ENCODE measurements at places on chromosomes 6 and 20.

DNA sequence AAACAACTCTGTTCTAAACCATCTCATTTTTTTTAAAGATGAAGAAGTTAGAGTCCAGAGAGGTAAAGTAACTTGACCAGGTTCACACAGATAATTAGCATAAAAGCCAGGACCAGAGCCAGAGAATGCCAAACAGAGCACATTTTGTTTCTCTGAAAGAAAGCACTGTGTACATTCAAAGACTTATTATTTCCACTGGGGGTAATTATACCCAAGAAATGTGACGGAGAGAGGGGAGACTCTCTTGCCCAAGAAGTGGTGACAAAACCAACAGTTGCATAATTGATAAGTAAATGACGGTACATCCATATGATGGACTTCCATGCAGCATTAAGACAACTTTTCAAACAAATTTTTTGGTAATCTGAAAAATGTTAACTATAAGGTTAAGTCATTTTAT lies 111.6 kb downstream of the RTN4IP1 start:
- DNase-seq: peak; percentile 43

GRCh38 chr6:160070427-160070826 lies 51.2 kb upstream of the SLC22A1 start:
- DNase-seq: no peak

DNA sequence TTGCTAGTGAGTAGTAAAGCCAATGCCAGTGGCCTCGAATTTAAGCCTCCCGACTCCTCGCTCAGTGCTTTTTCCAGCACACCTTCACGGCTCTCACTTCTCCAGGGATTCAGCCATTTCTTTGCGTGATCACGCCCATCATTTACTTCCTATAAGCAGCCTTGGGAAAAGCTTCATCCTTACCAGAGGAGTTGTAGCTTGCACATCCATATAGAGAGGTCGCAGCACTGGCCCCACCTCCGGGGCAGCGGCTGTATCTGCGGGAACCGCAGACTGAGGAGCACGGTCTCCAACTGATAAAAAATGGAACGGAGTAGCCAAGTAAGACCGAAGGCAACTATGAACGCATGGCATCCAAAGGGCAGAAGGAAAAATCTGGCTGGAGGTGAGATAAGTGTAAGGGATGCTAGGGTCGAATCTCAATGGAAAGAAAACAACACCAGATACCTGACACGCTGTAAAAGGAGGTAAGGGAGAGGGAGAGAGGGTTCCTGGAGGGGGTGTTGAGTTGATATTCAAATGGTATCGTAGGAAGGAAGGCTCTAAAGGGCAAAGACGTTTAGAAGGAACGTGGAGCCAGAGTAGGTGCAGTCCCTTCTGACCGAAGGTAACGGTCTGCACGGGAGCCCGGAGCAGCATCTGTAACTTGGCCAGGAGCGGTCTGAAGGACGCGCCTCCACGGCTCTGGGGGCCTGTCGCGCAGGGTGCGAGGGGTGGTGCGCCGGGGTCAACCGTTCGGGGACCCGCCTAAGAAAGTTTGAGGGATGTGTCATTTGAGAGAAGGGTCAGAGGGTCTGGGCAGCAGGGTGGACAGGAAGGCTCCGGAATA lies 640 bp downstream of the NFS1 start:
- DNase-seq: no peak

DNA sequence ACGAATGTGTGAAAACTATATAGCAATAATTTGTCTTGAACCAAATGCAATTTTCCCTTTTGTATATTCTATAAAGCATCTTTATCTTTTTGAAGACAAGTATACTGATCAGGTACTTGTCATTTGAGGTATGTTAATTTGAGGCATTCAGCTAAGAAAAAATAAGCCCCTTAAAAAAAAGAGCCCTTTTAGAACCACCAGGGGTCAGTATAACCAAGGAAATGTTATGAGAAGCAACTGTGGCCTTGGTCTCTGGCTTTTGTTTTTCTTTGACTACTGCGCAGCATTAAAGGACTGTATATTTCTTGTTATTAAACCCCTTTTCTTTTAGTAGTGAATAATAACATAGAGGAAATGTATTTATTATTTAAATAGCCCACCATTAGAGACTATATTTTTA lies 43.1 kb downstream of the CD109 start:
- DNase-seq: peak; percentile 68

DNA sequence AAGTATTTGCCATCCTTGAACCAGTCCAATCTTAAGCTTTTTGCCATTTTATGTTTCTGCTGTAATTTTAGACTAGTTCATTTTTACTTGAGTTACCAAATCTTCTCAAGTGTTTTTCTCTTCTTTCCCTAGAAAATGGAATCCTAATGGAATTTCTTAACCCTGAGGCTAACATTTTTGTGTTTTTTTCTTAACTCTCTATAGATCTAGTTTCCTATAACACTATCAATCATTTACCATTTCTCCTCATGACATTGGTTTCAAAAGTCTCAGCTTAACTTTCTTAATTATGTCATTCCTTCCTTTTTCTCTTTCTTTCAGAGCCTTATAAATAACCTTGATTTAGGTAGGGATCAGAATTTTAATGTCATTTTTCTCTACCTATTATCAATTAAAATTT lies 54.8 kb downstream of the SENP6 start:
- DNase-seq: no peak

DNA sequence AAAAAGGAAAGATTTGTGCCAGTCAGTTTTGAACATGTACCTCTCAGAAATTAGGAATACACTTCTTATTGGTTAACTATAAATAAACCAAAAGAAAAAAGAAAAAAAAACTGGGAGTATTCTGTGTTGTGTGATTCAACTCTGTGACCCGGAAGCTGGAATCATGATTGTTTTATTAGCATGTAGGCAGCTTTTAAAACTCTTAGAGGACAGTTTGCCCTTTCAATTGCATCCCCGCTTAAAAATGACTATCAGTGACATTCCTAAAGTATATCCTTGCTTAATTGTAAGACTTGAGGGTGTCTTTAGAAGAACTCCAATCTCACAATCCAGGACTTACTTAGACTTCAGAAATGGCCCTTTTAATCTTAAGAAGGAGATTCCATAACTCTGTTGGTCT lies 29.1 kb upstream of the TENT5A start:
- no peak for DNase-seq
